ENCODE measurements at places on chromosomes 3 and 15.

DNA sequence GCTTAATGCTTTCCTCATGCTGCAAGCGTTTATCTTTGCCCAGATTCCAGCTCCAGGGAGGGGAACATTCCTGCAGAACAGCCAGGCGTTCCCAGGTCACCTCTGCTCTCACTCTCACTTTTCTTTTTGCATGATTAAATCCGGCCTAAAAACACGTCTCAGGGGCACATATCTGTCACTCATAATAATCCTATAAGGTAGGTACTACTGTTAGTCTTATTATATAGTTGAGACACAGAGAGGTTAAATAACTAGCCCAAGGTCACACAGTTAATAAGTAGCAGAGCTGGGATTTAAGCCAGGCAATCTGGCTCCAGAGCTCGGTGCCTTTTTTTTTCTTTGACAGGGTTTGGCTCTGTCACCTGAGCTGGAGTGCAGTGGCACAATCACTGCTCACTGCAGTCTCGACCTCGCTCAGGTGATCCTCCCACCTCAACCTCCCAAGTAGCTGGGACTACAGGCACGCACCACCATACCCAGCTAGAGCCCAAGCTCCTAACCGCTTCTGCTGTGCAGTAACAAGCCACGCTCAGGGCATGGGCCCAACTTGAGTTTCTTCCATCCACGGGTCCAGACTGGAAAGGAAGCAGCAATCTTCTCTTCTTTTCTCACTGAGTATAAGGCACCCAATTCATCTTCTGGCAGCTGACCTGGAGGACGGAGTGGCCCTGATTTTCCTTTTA, 96.5 kb downstream of the LIPC start:
- DNase-seq, result no peak

GRCh38 chr15:83018436-83018835, 7.0 kb upstream of the C15orf40 start:
- DNase-seq, result no peak

- DNase-seq, result no peak
Measured at GRCh38 chr3:149470381-149470780, 4.1 kb upstream of the TM4SF4 start.

DNA sequence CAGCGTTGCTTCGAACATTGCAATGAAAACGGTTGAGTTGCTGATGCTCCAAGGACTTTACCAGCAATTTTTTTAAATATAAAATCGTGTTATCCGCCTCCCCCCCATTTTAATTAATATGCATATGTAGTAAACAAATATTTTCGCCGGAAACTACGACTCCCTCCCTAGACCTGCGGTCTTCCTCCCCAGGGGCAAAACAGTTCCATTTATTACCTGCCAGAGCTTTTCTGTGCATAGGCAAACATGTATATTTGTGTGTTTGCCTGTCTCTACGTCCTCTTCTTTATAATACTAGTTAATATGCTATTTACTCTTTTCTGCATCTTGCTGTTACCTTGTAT, 593 bp upstream of the RSL24D1 start:
- peak; percentile 9 for DNase-seq

DNA sequence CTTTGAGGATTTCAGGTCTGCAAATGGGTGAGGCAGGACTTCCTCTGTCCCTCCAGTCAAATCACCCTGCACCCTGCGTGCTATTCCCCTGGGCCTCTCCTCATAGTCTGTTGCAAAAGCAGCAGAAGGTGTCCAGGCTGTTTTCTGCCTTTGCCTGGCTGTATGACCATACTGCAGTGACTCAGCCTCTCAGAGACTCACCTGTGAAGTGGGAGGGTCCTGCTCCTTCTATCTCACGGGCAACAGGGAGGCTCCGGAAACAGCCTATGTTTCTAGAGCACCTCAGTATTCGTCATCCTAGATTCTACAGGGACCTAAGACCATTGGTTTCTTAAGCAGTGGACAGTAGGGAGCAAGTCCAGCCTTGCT, 216.4 kb downstream of the TLE3 start:
- no peak for DNase-seq

GRCh38 chr3:45437383-45437782, 49.0 kb downstream of the LARS2 start:
- no peak for DNase-seq

GRCh38 chr3:103767635-103768034, 1332.8 kb downstream of the ZPLD1 start:
- DNase-seq, result no peak

DNA sequence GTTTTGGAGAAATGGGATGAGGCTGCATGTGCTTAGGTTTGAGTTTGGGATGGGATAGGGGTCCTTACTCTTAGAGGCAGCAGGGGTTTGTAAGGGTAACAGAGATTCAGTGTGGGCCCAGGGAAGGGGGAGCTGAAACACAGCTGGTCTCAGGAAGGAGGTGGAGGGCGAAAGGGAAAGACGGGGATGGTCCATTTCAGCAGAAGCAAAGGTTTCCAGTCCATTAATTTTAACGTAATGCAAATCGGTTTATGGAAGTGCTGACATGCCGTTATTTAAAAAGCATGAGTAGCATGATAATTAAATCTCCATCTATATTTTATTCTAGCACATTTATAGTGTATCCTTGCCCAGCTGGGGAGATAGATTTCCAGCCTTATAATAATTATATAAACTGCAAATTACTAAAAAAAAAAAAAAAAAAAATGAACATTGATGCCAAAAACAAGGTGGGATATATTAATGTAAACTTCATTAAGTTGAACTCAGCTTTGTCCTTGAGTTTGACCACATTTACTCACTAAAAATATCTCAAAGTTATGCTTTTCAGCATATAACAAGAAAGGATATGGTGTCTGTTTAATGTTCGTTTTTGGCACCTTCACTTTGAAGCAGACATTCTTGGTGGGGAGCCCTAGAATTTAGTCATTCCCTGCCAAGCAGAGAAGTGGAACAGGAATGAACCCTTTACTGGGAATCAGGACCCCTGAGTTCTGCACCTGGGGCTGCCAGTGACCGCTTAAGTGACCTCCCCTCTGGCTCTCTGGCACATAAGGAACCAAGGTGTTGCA, 234.7 kb downstream of the THSD4 start:
- DNase-seq, result no peak

- DNase-seq, result no peak
Measured at GRCh38 chr3:119343719-119344118, 49.5 kb downstream of the ARHGAP31 start.

GRCh38 chr3:189419038-189419437, 212.2 kb upstream of the TP63 start:
- DNase-seq, result no peak

GRCh38 chr3:42822828-42823227, 13.6 kb downstream of the ACKR2 start:
- no peak for DNase-seq

DNA sequence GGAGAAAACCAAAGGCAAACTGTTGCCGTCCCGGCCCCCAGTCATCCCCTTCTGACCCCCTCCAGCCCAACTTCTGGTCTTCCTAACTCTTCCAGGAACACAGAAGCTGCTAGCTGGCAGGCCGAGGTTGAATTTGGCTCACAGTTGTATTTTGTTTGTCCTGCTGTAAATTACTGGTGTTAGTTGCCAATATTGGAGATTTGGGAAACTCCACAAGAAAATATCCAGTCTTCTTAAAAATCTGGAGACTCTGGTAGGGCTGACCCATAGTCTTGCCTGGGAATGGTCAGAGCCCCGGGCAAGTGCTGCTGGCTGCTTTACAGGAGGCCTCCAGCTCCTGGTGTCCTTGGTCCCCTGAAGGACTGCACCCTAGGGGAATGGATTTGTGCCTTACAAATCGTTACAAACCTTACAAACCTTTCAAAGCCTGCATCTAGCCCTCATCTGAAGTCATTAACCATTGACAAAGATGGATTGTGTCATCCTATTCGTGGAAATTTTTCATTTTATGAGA, 112.0 kb upstream of the MCTP2 start:
- peak; percentile 12 for DNase-seq

DNA sequence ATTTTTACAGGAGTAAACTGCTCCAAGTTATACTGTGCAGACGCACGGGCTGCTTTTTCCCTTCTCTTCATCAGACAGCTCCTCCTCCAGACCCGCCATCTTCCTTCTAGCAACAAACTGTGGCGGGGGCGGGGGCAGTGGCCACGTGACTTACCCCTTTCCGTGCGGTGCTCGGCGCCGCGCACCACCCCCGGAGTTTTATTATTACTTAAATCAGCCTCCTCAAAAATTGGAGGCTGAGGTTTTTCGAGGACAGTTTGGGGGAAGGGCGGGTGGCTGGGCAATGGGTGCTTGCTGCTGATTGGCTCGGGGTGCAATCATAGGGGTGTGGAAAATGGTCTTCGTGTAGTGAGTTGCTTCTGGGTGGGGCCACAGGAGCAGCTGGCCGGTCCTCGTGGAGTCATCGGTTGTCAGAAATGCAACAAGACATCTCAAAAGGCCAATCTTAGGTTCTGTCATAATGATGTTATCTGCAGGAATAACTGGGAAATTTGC, 77.1 kb upstream of the MFGE8 start:
- DNase-seq, result no peak

GRCh38 chr3:117141812-117142211, 432.2 kb downstream of the TUSC7 start:
- no peak for DNase-seq

DNA sequence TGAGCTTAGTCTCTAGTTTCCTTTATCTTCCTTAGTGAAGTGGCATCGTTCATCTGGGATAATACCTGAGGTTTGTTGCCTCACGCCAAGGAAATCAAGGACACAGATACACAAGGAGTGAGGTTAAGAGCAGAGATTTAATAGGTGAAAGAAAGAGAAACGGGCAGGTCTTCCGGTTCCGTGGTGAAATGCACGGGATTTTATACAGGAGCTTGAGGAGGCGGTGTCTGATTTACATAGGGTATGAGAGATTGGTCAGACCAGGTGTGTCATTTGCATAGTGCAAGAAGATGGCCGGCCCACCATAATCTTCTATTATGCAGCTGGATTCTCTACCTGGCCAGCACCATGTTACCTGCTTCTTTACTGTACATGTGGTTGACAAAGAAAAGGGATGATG, 17.2 kb downstream of the ARRDC4 start:
- DNase-seq, result peak; percentile 33

- no peak for DNase-seq
Measured at GRCh38 chr3:194315965-194316361, 35.2 kb downstream of the CPN2 start.

- no peak for DNase-seq
Measured at GRCh38 chr3:120457827-120458226, 7.0 kb upstream of the FSTL1 start.

- DNase-seq, result no peak
Measured at GRCh38 chr3:32480604-32481003, 22.0 kb downstream of the CMTM6 start.

- no peak for DNase-seq
Measured at GRCh38 chr3:187012609-187013051, 82.3 kb downstream of the ST6GAL1 start.

DNA sequence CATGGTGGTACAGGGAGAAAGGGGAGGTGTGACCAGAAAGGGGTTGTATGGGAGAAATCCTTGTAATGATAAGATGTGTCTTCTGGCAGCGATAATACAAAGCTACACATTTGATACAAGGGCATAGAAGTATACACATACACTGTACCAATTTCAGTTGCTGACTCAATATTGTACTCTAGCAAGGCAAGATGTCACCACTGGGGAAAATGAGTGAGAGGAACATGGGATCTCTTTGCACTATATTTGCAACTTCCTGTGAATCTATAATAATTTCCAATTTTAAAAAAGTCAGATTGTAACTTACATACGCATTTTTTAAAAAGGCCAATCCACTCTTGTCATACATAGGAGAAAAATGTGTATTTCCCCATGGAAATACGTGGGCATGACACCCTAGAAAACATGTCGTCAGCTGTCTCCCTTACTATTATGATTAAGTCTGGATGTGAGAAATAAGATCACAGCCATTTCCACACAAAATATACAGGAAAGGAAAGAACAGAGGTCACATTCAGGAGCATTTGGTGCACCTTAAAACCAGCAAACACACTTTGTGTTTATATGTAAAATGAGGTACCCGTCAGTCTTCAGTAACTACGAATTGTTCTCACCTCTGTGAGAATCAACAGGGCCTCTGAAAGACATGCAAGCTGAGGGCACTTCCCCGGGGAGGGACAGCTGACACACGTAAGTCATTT, 22.9 kb downstream of the PRR23E start:
- no peak for DNase-seq

GRCh38 chr15:73504885-73505284, 61.9 kb downstream of the REC114 start:
- DNase-seq, result no peak

DNA sequence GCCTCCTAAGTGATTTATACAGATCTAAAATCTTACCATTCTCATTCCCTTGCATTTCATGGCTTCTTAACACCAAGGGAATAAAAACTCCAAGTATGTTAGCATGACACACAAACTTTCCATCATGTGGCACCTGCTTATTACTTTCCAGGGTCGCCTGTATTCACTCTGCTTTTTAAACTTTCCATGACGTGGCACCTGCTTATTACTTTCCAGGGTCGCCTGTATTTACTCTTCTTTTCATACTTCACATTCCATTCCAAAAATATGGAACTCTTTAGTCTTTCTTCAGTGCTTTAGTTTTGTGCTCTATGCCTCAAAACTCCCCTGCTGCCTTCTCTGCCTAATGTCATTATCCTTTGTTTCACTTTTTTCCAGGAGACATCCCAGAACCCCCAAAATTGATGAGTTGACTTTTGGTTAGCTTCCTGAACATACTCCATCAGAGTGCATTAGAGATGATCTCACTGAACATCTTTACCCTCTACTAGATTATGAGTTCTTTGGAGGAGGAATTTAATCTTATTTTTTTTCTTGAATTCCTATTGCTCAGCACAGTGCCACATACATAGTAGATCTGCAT, 47.0 kb downstream of the CALML4 start:
- no peak for DNase-seq

DNA sequence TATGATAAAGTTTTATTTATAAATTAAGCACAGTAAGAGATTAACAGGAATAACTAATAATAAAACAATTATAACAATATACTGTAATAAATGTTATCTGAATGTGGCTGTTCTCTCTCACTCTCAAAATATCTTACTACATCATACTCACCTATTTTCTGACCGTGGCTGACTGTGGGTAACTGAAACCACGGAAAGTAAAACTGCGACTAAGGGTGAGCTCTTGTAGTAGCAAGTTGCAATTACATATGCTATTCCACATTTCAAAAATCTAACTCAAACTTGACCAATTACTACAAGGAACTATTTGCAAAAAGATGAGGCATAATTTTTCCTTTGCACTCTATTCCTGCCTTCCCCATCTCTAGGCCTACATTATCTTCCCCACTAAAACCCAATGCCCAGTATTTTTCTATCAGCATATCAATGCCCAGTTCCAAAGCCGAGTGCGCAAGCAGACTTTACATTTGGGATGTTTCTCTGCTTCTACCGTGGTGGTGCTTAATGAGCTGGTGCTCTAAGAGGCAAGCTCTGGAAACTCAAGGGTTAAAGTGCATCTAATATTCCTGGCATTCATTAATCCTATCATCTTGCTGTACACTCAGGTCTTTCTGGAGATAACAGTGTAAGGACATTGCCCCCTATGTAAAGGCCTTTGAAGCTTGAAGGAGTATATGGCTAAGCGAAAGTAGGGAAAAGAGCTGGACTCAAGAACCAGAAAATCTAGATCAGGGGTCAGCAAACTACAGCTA, 6.7 kb downstream of the PCYT1A start:
- DNase-seq, result no peak
